NCI-H82 (cell line): ENCODE measurements at places on chromosomes 4 and X.
A peak's percentile ranks its signal among the peaks of the same experiment; 100 is the strongest.

GRCh38 chrX:46814966-46815365 lies 21.9 kb upstream of the RP2 start:
- no peak for DNase-seq

DNA sequence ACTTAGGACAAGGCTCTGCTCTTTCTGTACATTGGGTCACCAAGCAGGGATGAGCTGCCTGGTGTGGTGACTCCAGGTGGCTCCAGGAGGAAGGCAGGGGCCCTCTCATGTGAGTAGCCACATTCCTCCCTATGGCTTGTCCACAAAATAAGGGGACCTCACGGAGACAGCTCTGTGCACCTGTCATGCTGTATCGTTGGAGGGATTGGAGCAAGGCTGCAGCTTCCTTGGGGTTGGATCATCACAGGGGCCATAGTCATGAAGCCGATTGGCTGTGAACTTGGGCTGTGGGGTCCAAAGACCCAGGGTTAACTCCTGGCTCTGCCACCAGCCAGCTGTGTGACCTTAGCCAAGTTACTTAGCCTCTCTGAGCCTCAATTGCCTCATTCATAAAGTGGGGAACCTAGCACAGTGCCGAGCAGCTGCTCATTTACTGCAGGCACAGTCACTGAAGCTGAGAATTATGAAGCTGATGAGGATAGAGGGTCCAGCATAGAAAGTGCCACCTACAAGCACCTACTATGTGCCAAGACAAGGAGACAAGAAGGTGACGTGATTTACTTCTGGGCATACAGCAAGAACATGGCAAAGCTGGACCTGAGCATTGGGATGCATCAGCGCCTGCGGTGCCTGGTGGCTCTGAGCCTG lies 11.8 kb upstream of the KIAA0232 start:
- DNase-seq: no peak

- DNase-seq: no peak
These were observed 174.2 kb upstream of the HCCS start for GRCh38 chrX:10936976-10937375.

DNA sequence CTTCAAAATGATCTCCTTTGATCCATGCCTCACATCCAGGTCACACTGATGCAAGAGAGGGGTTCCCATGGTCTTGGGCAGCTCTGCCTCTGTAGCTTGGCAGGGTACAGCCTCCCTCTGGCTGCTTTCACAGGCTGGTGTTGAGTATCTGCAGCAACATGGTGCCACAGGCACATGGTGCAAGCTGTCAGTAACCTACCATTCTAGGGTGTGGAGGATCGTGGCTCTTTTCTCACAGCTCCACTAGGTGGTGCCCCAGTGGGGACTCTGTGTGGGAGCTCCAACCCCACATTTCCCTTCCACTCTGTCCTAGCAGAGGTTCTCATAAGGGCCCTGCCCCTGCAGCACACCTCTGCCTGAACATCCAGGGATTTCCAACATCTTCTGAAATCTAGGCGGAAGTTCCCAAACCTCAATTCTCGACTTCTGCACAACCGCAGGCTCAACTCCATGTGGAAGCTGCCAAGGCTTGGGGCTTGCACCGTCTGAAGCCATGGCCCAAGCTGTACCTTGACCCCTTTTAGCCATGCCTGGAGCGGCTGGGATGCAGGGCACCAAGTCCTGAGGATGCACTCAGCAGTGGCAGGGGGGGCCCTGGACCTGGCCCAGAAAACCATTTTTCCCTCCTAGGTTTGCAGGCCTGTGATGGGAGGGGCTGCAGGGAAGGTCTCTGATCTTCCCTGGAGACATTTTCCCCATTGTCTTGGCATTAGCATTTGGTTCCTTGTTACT lies 137.8 kb upstream of the NUDT6 start:
- DNase-seq: peak; percentile 0

- no peak for DNase-seq
These were observed 400.8 kb upstream of the SLIT2 start for GRCh38 chr4:19850909-19851308.

DNA sequence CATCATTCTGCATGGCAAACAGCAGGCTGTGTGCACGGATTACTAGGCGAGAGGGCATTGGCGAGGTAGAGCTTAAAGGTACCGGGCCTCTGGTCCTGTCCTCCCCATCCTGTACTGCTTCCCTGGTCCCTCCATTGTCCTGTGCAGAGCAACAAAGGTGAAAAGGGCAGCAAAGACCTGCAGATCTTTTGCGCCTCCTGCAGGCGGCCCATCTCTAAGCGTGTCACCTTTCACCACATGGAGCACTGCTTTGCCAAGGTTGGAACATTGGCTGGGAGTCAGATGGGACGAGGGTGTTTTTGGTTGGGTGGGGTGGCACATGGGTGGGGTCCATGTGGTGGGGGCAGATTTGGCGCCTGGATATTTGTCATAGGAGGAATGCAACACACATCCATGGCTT lies 64.7 kb upstream of the UXT start:
- peak; percentile 2 for DNase-seq

GRCh38 chr4:181948839-181949382 lies 294.3 kb upstream of the TENM3 start:
- no peak for DNase-seq

- DNase-seq: no peak
These were observed 85.9 kb downstream of the ARSJ start for GRCh38 chr4:113893546-113893945.

GRCh38 chrX:21167494-21167893 lies 206.7 kb upstream of the CNKSR2 start:
- no peak for DNase-seq
